ENCODE measurements at places on chromosomes 13 and 19.

- peak; percentile 65 for DNase-seq
Observed at GRCh38 chr13:25375727-25376358, 4.1 kb downstream of the ATP8A2 start.

DNA sequence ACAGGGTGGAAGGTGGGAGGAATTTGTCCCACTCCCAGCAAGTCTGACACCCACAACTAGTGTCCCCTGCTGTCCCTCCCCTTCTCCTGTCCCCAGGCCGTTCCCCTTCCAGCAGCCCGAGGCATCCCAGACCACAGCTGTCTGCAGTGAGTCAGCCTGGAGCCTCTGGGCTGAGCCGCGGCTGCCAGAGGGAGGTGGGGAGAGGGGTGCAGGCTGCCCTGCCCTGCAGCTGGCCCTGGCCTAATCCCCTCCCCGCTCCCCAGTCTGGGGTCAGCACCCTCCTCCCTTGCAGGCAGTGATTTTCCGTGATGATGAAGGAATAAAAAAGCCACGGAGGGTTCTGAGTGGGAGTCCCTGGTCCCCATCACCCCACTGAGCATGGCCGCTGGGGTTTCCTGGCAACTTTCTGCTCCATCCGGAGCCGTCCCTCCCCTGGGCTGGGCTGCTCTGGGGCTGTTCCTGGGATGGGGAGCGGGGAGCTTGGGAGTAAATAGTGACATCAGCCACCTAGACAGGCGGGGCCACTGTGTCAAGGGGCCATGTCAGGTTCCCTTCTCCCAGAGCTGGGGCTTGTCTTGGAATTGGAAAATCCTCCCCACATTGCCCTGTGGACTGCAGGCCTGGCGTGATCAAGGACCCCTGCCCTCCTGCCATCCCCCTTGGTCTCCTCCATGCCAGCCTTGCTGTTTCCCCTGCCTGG is 16.8 kb downstream of the SPC24 start:
- DNase-seq: peak; percentile 77

DNA sequence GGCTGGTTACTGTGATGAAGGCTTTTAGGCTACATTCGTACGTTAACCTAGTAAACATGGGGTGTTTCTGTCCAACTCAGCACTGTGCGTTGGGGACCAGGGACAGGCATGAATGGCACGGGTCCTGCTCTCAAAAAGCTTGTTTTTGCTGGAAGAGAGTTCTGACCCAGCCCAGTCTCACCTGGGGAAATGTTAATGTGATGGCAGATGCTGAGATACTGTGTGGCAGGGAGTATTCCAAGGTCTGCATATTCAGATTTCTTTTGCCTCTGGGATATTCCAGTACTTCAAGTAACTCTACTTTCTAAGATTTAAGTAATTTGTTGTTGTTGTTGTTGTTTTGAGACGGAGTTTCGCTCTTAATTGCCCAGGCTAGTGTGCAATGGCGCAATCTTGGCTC is 13.7 kb downstream of the CUL4A start:
- no peak for DNase-seq

DNA sequence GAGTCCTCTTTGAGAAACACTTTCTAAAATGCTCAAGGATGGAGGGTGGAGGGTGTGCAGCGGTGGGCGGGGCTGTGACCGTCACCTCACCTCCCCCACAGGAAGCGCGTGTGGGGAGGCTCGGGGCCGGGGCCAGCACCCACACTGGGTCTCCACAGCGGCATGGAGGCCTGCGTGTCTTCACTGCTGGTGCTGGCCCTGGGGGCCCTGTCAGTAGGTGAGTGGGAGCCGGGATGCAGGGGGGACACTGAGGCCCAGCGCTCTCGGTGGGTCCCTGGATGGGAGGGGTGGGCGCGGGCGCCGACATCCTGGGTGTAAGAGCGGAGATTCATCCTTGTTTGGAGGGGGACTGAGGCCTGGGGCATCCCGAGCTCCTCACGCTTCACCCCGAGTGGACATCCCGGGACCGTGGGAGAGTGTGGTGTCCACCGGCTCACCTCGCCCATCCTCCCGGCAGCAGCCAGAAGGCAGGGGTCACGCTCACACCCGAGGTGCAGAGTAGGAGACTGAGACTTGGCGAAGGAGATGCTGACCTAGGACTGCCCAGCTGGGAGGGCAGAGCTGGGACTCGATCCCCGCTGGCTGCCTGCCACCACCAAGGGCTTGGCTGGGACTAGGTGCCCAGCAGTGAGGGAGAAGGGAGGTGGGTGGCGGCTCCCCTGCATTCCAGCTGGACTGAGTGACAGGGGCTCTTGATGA is at the start of gene GZMM:
GZMM (plus strand) TSS at position 144 of the 699 bp plus-strand sequence; CDS start at position 163, 19 bp downstream.
- no peak for DNase-seq

GRCh38 chr19:55497763-55498162 is 9.5 kb downstream of the SSC5D start:
- DNase-seq: no peak

DNA sequence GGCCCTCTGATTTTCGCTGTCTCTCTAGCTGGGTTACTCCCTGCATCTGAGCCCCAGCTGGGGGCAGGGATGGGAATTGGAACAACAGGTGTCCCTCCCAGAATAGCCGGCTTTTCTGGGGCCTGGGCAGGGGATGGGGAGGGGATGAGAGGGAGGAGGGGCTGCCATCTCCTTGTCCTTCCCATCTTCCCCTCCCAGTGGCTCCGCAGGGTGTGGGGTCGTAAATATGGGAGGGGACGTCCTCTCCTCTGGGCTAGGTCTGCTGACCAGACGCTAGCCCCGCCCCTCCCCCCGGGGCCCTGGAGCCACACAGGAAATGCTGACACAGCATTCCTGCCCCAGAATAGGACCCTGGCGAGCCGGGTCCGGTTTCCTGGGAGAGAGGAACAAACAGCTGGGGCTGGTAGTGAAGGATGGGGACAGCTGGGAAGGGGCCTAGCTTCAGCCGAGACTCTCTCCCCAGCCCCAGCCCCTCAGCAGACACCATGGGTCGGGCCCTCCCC is 1.1 kb downstream of the RYR1 start:
- no peak for DNase-seq

- peak; percentile 4 for DNase-seq
Observed at GRCh38 chr19:7013678-7014077, 7.6 kb downstream of the MBD3L2B start.

DNA sequence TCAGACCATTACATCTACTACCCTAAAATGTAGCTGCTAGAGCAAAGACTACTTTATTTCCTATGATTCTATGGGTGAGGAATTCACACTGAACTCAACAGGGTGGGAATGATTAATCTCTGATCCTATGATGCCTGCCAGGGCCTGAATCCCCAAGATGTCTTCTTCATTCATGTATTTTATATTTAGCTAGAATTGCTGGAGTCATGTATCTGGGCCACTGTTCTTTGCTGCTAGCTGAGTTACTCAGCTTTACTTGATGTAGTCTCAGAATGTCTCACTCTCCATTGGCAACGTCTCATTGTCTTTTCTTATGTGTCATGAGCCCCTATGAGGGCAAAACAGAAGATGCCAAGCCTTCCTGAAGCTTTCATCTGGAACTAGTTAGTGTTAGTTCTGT is 21.1 kb downstream of the ZNF582 start:
- DNase-seq: no peak

DNA sequence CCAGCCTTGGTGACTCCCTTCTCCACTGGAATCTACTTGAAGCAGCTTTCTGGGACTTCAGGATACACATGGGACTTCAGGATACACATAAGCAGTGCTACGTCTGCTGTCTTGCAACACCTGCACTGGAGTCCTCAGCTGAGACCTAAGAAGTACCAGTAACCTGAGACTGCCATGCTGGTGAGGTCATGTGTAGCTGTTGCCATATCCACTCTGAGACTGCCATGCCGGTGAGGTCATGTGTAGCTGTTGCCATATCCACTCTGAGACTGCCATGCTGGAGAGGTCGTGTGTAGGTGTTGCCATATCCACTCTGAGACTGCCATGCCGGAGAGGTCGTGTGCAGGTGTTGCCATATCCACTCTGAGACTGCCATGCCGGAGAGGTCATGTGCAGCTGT is 937.9 kb downstream of the EFNB2 start:
- DNase-seq: no peak

GRCh38 chr13:82412749-82413148 is 1469.5 kb downstream of the SLITRK1 start:
- no peak for DNase-seq

DNA sequence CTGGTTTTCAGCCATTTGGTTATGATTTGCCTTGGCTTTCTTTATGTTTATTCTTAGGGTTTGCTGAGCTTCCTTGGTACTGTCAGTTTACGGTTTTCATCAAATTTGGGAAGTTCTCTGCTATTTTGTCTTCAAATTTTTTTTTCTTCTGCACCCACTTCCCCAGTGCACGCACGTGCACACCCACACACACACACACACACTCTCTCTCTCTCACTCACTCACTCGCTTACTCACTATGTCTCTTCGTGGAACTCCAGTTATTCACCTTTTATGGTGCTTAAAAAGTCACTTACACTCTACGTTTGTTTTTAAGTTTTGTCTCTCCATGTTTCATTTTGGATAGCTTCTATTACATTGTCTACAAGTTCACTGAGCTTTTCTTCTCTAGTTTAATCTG is 7.1 kb downstream of the AKAP11 start:
- no peak for DNase-seq

DNA sequence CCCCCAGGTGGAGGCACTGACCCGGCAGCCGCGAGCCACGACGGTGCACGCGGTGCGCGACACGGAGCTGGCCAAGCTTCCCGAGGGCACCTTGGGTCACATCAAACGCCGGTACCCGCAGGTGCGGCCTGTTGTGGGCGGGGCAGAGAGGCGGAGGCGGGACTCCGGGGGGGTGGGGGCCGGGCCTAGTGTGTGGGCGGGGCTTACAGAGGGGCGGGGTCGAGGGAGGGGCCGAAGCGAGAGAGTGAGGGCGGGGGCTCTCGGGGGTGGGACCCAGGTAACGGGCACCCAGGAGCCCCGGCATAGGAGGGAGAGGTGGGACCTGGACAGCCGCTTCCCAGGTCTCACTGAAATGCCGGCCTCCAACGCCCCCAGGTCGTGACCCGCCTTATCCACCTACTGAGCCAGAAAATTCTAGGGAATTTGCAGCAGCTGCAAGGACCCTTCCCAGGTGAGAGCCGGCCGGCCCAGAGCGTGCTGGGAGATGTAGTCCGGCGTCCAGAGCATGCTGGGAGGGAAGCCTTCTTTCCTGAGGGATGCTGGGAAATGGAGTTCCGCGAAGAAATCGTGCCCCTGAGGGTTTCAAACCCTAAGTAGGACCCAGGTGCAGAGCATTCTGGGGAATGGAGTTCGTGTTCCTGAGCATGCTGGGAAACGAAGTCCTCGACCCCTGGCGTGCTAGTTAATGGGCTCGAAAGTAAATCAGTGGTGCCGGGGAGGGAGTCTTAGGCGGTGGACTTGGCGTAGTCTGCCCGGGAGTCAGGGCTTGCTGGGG is 15.7 kb downstream of the PNPLA6 start:
- peak; percentile 85 for DNase-seq

All from choroid plexus epithelial cell (primary cell).